ENCODE measurements at places on chromosomes 13 and 19. TPM values are rescaled to one million over a fixed set of nuclear protein-coding genes. Genes with fewer than 3 reads are reported as not detected.

DNA sequence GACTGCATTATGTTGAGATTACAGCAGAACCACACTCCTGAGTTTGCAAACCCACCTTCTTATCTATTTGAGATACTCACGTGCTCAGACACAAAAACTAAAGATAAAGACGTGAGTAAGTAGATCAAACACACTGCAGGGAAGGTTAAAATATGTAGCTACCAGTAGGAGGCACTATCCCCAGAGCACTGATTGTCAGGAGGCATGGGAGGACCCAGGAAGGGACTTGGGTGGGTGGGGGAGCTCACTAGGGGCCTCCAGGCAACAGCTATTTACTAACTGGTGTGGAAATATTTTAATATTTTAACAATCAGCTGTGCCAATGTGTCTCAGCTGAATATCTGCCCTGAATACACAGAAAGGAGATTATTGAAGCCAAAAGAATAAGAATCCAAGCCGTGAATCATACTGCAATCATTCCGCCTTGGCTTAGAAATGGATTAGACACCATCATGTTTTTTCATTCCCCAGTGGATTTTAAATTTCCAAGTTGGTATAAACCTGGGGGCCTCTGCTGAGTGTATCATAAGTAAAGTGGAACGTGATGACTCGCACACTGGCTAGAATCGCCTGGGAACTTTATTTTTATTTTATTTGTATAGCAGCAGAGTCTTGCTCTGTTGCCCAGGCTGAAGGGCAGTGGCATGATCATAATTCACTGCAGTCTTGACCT, 73.2 kb upstream of the CACNA1A start:
- no peak for DNase-seq

DNA sequence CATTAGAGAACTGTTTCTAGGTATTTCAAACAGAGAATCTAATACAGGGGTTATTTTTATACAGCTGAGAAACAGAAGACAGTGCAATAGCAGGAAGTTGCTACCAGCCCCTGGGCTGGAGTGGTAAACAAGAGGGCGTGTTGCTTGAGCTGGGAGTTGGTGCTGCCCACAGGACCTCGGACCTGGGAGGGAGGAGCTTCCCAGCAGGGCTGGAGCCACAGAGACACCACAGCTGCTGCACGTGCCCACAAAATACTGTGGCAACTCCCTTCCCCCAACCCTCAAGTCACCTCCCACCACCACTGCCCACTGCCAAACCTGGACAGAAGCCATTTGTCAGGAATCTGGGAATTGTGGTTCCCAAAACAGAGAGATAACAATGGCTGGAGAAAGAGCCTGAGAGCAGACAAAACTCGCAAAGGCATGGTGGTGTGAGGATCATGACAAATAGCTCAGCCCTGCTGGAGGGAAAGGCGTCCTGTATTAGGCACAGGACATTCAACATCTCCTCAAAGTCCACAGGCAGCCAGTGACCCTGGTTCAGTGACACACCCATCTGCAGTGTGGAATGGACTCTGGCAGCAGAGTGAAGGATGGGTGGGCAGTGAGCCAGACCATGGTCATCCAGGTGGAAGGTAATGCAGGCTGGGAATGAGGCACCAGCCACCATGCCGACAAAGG, 57.2 kb downstream of the SPATA13 start:
- peak; percentile 67 for DNase-seq

- DNase-seq: no peak
Observed at GRCh38 chr19:30364866-30365800, 7.1 kb upstream of the ZNF536 start.

GRCh38 chr19:44212866-44213346, 574 bp downstream of the ZNF227 start:
- peak; percentile 51 for DNase-seq

DNA sequence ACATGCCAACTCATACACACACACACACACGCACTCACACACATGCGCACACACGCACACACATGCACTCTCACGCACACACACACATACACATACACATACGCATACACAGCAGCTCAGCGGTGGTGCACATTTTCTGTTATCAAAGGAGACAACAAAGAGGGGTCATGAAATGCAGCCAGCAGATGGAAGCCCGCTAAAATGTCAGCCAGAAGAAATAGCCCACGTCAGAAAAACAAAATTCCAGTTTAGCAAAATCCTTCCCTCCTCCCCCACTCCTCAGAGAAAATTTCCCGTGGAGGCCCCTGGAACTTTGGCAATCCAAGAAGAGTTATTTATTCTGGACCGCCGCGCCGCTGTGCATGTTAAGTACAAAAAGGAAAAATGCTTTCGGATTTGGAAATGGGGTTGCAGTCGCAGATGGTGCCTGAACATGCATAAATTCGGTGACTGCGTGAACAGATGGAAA, 114.6 kb upstream of the VSTM2B start:
- no peak for DNase-seq

DNA sequence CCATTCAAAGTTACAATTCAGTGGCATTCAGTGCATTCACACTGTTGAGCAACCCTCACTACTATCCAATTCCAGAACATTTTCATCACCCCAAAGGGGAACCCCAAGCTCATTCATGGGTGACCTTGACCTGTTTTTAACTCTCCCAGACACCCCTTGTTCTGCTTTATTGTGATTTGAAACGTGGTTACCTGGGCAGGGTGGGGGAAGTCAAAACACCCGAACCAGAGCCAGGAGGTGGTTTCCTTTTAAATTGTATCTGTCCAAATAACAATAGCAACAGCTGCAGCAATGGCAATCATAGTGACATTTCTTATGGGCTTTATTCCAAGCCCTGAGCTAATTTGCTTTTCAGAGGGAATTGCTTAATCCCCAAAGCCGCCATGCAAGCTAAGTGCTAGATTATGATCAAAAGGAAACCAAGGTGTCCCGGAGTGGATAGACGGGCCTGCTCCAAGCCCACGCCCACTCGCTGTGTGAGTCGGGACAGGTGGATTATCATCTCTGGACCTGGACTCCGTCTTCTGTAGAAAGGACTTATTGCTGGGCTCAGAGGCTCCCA, 6.1 kb downstream of the PTGIR start:
- DNase-seq: no peak

Gene DNAAF3
- 8.7 TPM for total RNA-seq

Gene PSG7
- not detected for total RNA-seq

Gene LIN7B
- total RNA-seq: 16.7 TPM

Gene OSCAR
- total RNA-seq: 0.20 TPM

Gene EHD2
- 5.5 TPM for total RNA-seq

Gene LRP3
- total RNA-seq: 21.2 TPM

All from endodermal cell (in vitro differentiated cells).